ENCODE measurements at places on chromosomes 4 and X.

- no peak for DNase-seq
These were observed 18.6 kb downstream of the HELT start for GRCh38 chr4:185036842-185037241.

DNA sequence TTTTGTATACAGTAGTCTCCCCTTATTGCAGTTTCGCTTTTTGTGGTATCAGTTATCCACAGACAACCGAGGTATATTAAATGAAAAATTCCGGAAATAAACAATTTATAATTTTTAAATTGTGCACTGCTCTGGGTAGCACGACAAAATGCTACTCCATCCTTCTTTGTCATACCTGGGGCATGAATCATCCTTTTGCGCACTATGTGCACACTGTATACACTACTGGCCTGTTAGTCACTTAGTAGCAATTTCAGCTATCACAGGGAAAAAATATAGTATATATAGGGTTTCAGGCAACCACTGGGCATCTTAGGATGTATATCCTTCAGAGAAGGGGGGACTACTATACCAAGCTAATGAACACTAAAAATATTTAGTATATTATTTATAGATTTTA is 198.8 kb upstream of the FAT4 start:
- no peak for DNase-seq

GRCh38 chrX:111006116-111006515 is 89.9 kb upstream of the PAK3 start:
- no peak for DNase-seq

GRCh38 chr4:106429885-106430284 is 61.3 kb upstream of the GIMD1 start:
- DNase-seq: no peak

- no peak for DNase-seq
These were observed 86.1 kb downstream of the ADGRG4 start for GRCh38 chrX:136386826-136387225.

DNA sequence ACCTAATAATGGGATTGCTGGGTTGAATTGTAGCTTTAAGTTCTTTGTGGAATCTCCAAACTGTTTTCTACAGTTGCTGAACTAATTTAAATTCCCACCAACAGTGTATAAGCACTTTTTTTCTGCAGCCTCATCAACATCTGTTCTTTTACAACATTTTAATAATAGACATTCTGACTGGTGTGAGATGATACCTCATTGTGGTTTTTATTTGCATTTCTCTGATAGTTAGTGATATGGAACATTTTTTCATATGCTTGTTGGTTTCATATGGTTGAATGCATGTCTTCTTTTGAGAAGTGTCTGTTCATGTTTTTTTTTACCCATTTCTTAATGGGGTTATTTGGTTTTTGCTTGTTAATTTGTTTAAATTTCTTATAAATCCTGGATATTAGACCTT is 1718.9 kb downstream of the C4orf33 start:
- no peak for DNase-seq

DNA sequence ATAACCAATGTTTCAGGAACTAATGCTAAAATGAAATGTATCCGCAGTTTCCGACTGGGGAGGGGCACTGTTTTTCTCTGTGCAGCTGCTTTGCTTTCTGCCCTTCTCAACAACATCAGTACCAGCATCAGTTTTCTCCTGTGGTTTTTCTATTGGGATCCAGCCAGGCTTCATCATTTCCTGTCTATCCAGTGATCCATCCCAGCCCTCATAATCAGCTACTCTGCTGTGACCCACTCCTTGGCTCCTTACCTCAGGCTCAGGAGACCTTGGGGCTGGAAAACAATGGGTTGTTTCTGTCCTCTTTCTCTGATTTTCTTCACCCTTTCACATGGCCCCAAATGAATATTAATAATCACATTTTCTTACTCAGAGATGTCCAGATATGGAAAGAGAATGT is 222.2 kb upstream of the DKK2 start:
- no peak for DNase-seq

- DNase-seq: no peak
These were observed 441.6 kb downstream of the GBA3 start for GRCh38 chr4:23134331-23134730.
